ENCODE measurements at places on chromosomes 6 and 20.

GRCh38 chr6:89162047-89162371, 16.2 kb downstream of the PM20D2 start:
- no peak for DNase-seq

- DNase-seq = no peak
Observed at GRCh38 chr6:126020305-126021050, 34.1 kb downstream of the TRMT11 start.

- DNase-seq = no peak
Observed at GRCh38 chr6:9121549-9121948, 686.2 kb upstream of the SLC35B3 start.

- no peak for DNase-seq
Observed at GRCh38 chr20:37510226-37510625, 10.8 kb upstream of the NNAT start.

DNA sequence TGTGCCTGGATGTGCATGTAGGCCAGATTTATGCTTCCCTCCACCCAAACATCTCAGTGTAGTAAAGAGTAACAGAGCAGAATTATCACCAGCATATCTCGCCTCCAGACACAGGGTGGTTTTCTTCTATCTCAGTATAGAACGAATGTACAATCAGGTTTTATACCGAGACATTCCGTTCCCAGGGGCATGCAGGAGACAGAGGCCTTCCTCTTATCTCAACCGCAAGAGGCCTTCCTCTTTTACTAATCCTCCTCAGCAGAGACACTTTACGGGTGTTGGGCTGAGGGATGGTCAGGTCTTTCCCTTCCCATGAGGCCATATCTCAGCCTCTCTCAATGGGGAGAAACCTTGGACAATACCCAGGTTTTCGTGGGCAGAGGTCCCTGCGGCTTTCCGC, 36.4 kb upstream of the MC3R start:
- no peak for DNase-seq

GRCh38 chr6:30727920-30728553, 7.9 kb downstream of the TUBB start:
- no peak for DNase-seq

- DNase-seq = no peak
Observed at GRCh38 chr20:41609474-41609873, 8.7 kb downstream of the CHD6 start.
